ENCODE measurements at places on chromosomes 4 and X.
A peak's percentile ranks its signal among the peaks of the same experiment; 100 is the strongest.

GRCh38 chr4:53778155-53778554 lies 186.9 kb upstream of the LNX1 start:
- DNase-seq = no peak

DNA sequence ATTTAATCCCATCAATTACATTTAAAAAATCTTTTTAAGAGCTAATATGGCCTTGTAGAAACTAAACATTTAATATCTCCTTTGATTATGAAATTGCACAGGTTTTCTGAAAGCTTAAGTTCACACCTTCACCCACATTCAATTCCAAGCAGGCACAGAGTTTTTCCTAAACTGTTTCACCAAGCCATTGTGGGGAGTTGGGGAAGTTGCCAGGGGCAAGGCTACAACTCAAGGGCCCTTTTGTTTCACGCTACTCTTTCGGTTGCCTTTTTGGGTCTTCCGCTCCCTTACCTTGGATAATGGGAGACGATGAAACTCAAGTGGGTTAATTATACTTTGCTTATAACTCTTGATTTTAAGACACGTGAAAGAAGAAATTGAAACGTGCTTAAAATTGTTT lies 33.3 kb downstream of the APBB2 start:
- DNase-seq = no peak

- DNase-seq = no peak
Measured at GRCh38 chrX:108323751-108324150, 114.5 kb downstream of the COL4A6 start.

DNA sequence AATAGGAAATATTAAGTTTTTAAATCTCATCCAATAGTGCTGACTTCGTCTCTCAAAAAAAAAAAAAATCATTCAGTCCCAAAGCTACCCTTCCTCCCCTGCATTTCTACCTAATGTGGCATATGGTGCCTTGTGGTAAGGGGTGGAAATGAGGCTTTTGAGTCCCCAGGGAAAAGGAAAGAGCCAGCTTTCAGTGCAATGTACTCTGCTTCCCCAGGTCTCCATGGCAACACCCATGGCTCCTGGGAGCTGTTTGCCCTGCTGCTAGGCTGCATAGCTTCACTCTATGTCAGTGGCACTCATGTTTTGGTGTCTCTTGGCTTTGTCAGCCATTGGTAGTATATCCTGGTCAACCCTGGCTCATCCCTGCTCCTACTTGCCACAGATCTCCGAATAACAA lies 175.9 kb downstream of the SLC39A8 start:
- no peak for DNase-seq

- DNase-seq = no peak
Measured at GRCh38 chrX:139382529-139382928, 148.0 kb upstream of the F9 start.

GRCh38 chrX:115229337-115230003 lies 4.4 kb downstream of the LRCH2 start:
- no peak for DNase-seq

GRCh38 chrX:41145920-41146608 lies 60.8 kb downstream of the USP9X start:
- DNase-seq = no peak

DNA sequence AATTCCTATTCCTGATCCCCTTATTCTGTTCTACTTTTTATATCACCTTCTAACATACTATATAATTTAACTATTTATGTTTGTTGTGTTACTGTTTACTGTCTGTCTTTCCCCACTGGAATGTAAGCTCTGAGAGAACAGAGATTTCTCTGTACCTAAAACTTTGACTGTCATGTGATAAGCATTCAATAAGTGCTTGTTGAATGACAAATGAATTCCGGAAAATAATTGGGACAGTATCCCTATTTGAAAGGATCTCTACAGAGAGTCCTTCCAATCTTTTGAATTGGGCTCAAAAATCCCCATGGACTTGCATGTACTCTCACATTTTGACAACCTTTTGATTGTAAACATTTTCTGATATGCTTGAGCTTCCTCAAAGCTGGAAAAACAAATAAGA lies 1.6 kb upstream of the MMGT1 start:
- DNase-seq = no peak

- DNase-seq = no peak
Measured at GRCh38 chr4:55132775-55133174, 7.4 kb upstream of the KDR start.

DNA sequence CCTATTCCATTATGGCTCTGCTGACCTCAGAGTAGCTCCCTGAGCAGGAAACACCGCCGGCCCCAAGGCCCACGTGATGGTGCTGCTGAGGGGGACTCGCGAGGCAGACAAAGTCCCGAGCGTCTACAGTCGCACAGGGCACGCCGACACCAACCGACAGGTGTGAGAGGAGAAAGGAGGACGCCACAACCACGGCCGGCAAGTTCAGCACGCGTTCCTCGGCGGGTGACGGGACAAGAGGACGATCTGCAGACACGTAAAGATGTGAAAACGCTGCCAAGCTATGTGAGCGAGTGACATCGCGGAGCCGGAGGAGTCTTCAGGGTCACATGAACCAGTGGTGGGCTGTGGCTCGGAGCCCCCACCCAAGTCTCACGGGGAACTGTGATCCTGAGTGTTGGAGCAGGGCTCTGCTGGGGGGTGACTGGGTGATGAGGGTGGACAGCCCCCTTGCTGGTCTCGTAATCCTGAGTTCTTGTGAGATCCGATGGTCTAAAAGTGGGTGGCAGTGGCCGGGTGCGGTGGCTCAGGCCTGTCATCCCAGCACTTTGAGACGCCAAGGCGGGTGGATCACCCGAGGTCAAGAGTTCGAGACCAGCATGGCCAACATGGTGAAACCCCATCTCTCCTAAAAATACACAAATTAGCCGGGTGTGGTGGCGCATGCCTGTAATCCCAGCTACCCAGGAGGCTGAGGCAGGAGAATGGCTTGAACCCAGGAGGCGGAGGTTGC lies 34.0 kb downstream of the PPP2R3B start:
- DNase-seq = no peak

DNA sequence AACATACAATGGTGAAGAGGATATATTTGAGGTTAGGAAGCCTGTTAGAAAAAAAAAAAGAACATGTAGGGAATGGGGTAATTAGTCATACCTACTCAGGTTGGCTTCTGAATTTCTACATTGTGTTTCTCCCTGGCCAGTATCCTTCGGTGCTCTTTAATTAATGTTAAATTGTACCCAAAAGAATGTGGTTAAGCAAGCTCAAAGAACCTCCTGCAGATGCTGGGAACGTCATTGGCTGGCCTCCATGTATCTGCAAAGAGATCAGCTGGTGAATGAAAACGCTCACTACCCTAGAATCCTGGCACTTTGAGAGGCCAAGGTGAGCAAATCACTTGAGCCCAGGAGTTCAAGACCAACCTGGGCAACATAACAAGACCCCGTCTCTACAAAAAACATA lies 942.3 kb upstream of the PRKX start:
- DNase-seq = no peak

- no peak for DNase-seq
Measured at GRCh38 chrX:7318661-7319060, 170.7 kb upstream of the PUDP start.

GRCh38 chr4:91837608-91838029 lies 466.1 kb upstream of the GRID2 start:
- DNase-seq = no peak

DNA sequence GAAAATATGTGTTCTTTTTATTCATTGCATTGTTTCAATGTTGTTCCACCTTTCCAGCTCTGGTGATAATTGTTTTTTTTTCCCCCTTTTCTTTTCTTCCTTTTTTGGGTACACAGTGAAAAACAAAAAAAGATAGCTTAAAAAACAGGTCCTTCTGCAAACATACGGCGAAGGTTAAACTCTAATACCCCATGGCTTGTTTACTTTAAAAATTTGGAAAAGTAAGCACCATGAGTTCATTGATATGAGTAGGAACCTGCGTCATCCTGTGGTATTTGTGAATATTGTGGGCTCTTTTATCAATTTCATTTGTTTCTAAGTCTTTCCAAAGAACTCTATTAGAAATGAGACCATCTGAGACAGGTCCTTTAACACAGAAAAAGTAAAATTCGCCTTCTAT lies 123.5 kb downstream of the CHRNA9 start:
- DNase-seq = no peak

GRCh38 chr4:47550899-47551548 lies 65.9 kb downstream of the ATP10D start:
- no peak for DNase-seq

- no peak for DNase-seq
Measured at GRCh38 chrX:41335958-41336331, 2.0 kb downstream of the DDX3X start.

GRCh38 chr4:26081795-26082498 lies 167.9 kb downstream of the SMIM20 start:
- peak; percentile 68 for DNase-seq

DNA sequence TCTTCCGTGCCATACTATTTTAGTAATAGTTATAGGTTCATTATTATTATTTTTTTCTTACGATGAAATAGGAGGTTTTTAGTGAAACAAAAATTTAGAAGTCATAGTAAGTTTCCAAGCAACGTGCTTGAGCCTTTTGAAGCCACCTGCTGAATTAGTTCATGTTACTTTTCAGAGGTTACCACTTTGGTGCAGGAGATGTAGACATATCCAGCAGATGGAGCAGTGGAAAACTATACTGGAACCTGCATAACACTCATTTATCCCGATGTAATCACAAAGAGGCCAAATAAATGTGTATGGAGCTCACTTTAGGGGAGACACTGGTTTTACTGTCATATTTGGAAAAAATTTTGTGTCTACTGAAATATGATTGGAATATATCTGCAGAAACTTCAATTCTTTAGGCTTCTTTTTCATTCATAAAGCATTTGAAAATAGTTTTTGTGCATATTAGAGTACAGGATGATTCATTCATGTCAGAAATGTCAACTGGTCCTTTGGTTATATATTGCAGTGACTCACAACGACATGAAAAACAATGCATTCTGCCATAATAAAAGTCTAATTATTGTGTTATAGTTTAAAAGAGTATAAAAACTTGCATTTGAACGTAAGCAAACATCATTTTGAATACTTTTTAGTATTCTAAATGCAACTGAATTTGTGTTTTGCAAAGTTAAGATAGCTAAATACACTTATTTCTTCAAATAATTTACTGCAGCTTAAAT lies 2182.9 kb upstream of the TENM3 start:
- no peak for DNase-seq

- DNase-seq = no peak
Measured at GRCh38 chr4:64105903-64106302, 303.3 kb downstream of the TECRL start.

- DNase-seq = no peak
Measured at GRCh38 chr4:6788123-6788522, 5.6 kb downstream of the KIAA0232 start.

DNA sequence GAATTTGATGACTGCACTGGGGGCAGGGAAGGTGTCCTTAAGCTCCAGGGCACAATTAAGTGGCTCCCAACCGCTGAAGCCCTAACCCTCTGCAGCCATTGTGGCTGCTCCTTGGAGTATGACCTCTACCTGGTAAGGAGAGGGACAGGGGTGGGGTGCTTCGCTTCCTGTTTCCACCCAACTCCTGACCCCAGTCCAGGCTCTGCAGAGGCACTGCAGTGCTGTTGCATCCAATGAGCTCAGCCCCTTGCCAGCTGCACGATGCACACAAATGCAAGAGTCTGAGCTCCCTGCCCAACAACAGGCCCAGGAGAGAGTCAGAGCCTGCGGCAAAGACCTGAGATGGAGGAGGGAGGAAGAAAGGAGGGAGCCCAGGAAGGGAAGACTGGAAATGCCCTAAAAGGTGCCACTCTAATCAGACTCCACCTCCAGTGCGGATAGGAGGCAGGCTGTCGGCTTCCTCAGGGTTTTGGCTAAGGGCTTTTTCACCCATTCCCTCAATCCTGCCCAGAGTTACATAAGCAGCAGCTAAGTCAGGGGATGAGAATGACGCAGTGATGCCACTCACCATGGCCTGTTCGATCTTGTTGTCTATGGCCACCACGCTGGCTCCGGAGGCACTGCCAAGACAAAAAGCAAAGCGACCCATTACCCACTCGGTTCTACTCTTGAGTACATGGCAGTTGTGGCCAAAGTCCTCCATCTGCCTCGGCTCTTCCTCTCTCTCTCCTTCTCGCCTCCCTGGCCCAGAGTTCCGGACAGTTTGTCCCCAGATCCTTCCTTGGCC lies 60.1 kb downstream of the TSC22D3 start:
- DNase-seq = peak; percentile 31

DNA sequence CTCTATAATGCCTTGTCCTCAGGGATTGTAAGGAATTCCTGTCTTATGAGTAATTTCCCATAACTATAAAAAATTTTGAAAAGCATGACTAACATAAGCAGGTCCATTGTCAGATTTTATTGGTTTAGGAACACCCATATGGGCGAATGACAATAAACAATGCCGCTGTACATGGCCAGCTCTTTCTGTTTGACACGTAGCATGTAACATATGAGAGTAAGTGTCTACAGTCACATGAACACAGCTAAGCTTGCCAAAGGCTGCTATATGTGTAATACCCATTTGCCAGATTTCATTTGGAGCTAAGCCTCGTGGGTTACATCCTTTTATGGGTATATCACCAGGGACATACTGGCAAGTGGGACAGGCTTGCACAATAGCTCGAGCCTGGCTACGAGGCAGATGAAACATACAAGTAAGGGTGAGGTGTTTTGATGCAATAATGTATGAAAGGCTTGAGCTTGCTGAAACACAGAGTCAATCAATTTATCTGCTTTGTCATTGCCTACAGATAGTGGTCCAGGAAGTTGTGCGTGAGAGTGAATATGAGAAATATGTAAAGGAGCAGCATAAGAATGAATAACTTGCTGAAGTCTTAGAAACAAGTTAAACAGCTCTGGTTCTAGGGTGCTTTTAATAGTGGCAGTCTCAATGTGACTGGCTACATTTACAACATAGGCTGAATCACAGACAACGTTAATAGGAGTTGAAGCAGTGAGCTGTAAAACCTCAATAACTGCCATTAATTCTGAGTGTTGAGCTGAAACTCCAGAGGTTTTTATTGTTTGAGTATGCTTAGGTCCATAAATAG lies 67.4 kb upstream of the UGT2B10 start:
- no peak for DNase-seq

Data from OCI-LY7 (cell line).